T-helper 1 cell (primary cell): ENCODE measurements at places on chromosomes 13 and 19.
A peak's percentile ranks its signal among the peaks of the same experiment; 100 is the strongest.

DNA sequence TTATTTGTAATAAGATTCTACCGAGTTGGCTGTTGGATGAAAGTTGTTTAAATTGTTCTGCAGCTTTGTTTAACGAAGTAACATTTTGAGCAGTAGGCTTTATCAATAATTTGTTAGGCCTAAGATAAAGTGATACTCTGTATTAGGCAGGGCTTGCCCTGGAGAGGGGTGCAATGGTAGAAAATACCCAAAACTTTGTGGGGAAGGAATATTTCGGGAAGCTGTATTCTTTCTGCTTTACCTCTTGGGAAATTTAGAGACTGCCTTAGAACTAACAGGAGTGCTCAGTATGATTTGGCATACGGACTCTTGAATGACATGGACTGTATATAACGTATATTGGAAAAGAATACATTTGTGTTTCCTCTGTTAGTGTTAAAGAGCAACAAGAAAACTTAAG, 2.5 kb downstream of the PDS5B start:
- DNase-seq: no peak

GRCh38 chr19:2382530-2383222, 22.6 kb downstream of the TMPRSS9 start:
- no peak for DNase-seq

DNA sequence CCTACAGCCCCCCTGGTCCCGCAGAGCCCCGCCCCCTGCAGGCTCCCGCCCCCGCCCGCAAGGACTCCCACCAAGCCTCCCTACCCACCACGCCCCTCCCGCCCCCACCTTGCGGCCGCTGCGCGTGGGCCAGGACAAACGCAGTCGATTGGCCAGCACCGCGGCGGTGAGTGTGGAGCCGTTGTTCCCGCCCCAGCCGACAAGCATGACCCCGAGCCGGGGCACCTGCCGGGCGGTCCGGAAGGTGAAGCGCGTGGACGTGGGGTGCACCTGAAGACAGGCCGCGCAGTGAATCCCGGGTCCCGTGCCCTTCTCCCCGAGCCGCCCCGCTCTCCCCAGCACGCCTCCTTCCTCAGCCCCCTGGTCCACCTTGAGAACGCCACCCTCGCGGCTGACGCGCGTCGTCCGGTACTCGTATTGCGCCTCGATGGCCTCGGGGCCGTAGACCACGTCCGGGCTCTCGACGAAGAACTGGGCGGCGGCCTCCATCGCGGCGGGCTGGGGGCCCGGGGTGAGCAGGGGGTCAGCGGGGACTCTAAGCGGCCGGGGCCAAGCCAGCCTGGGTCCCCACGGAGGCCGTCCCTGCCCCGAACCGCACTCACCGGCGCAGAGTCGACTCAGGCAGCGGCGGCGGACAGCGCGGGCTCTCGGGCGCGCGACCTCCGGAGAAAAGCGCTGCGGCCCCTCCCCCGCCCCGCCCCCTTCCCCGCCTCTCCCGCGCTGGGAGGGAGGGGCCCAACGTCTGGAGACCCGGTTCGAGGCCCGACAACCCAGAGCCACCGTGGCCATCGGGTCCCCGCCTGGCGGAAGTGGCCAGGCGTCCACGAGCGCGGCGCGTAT, at the start of gene ISYNA1:
Gene ISYNA1, minus strand, starts transcription at position 643 of the 840 bp plus-strand sequence. Its CDS starts 154 bp downstream, at position 489.
- DNase-seq: no peak

- DNase-seq: peak; percentile 44
Observed at GRCh38 chr19:18173572-18174288, at the start of gene IFI30. Gene IFI30, plus strand, starts transcription at chr19:18173813. Its CDS starts 29 bp downstream, at chr19:18173842.

GRCh38 chr13:103250071-103250470, 183.9 kb upstream of the SLC10A2 start:
- no peak for DNase-seq

DNA sequence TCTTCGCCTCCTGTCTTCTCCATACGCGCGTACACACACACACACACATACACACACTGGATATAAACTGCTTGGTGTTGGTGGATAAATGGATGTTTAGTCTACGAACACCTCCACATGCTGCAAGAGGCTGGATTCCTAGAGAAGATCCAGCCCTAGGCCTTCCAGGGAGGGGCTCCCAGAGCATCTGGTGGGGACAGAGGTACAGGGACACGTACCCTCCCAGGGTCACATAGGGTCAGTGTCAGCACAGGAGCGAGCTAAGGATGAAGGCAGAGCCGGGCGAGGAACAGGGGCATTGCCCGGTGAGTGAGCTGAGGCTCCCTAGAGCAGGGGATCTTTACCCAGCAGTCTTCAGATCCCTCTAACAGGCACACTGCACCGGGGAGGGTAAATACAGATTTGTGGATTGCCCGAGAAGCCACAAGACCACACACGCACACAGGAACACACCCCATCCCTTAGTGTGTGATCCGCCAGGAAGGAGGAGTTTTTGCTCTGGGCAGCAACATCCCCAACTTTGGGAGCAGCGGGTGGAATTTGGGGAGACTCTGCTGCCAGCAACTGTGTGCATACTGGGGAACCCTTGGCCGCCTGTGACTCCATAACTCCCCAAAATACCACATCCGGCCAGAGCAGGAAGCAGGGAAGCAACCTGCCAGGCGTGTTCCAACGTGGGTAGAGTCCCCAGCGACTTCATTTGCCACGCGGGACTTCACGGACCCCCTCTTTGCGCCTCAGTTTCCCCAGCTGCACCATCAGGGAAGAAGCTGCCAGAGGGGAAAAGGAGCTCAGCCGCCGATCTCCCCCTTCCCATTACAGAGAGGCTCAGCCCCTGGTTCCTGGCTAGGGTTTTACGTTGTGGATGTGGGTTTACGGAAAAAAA, 5.8 kb upstream of the TLE2 start:
- DNase-seq: peak; percentile 60

DNA sequence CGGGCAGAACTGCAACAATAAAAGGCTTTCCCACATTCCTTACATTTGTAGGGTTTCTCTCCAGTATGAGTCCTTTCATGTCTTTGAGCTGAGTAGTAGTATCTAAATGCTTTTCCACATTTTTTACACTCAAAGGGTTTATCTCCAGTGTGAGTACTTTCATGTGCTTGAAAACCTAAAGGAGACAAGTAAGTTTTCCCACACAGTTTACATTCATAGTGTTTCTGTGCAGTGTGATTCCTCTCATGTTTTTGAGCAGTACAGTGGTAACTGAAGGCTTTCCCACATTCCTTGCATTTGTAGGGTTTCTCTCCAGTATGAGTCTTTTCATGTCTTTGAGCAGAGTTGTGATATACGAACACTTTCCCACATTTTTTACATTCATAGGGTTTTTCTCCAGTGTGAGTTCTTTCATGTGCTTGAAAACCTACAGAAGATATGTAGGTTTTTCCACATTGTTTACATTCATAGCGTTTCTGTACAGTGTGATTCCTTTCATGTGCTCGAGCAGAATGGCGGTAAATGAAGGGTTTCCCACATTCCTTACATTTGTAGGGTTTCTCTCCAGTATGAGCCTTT, 47.0 kb downstream of the ZNF44 start:
- DNase-seq: no peak

DNA sequence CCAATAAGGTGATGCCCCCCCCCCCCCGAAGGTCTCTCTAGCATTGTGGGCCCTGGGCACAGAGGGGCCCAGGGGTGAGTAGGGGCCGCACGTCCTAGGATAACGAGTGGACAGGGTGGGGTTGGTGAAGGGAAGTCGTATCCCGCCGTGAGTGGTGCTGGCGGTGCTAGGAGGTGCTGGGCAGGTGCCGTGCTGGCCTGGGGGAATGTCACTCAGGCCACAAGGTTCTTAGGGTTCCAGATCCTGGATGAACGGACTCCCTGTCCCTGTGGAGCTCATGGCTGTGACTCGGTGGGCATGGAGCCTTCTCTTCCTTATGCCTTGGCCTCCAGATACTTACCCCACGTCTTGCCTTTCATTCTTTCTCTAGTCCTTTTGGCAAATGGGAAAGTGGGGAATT, 157.4 kb upstream of the SOX1 start:
- DNase-seq: no peak

DNA sequence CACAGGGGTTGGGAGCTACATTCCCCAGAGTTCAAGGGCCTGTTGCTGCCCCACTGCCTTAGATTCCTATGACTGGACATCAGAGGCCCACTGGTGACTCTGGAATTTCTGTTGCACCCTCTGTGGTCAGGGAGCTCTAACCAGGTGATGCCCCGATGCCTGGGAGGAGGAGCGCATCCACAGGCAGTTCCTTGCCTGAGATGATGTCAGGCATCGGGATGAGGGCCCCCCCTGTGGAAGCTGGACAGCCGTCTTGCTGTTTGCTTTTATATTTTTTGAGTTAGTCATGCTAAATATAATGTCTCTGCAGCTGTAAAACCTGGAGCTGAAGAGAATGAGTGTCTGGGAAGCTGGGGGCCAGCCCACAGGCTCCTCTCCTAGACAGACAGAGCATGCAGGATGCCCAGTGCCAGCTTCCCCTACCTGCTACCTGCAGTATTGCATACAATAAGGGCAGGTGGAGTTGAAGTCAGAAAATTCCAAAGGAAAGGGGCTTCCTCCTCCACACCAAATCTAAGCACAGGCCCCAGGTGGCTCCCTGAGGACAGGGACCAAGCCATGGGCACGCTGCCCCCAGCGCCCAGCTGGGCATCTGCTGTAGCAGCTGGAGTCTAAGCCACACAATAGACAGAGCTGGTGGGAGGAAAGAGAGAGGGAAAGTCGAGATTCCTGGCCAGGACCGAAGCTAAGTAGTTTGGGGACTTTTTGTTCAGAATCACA, 16.2 kb downstream of the COL4A2 start:
- DNase-seq: no peak

- no peak for DNase-seq
Observed at GRCh38 chr19:17156947-17157302, 58.2 kb upstream of the USE1 start.

DNA sequence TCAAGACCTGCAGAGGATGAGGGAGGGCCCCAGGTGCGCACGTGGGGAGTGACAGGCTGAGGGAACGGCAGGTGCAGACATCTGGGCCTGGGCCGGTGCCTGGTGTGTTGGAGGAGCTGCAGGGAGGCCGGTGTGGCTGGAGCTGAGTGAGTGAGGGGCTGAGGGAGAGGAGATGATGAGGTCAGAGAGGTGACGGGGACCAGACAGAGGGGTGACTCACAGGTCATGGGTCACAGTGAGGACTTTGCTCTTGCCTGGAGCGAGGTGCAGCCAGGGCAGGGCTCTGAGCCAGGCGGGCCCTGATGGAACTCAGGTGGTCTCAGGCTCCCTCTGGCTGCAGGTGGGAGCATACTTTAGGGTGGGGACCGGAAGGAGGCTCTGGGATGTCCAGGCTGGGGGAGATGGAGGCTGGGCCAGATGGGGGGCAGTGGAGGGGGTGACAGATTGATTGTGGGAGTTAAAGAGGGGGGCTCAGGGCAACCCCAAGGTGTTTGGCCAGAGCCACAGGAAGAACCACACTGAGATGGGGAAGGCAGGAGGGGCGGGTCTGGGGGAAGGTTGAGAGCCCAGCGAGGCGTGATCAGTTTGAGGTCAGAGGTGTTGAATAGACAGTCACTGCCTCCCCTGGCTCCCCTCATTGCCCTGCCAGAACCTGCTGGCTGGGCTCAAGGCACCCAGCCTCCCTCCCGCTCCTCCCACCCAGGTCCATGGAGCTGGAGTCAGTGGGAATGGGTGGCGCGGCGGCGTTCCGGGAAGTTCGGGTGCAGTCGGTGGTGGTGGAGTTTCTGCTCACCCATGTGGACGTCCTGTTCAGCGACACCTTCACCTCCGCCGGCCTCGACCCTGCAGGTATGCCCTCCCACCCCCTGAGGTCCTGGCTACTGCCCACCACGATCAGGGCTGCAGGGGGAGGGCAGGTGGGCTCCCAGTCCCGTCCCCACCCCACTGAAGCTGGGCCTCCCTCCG, 8.4 kb downstream of the ARHGAP33 start:
- no peak for DNase-seq

GRCh38 chr19:40594657-40595091, 6.5 kb upstream of the LTBP4 start:
- DNase-seq: no peak

DNA sequence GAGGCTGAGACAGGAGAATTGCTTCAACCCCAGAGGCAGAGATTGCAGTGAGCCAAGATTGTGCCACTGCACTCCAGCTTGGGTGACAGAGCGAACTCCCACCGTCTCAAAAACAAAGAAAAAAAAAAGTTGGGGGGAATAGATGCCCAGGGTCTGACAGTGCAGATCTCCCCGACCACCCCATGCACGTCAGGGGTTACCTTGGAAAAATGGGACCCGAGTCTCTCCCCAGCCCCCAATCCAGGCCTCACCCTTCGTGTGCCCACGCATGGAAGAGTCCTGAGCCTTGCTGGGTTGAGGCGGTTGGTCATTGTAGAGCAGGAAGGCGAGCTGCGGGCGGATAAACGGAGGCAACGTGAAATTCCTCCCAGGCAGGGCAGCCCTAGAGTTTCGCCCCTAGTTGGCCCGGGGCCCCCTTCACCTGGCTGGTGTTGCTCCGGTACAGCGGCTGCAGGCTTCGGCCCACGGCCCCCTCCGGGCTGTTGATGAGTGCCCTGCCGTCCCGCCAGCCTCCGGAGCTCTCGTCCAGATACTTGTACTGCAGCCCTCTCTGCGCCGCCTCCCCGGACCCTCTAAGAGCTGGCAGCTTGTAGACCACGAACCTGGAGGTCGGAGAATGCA, 588 bp downstream of the DNASE2 start:
- no peak for DNase-seq

DNA sequence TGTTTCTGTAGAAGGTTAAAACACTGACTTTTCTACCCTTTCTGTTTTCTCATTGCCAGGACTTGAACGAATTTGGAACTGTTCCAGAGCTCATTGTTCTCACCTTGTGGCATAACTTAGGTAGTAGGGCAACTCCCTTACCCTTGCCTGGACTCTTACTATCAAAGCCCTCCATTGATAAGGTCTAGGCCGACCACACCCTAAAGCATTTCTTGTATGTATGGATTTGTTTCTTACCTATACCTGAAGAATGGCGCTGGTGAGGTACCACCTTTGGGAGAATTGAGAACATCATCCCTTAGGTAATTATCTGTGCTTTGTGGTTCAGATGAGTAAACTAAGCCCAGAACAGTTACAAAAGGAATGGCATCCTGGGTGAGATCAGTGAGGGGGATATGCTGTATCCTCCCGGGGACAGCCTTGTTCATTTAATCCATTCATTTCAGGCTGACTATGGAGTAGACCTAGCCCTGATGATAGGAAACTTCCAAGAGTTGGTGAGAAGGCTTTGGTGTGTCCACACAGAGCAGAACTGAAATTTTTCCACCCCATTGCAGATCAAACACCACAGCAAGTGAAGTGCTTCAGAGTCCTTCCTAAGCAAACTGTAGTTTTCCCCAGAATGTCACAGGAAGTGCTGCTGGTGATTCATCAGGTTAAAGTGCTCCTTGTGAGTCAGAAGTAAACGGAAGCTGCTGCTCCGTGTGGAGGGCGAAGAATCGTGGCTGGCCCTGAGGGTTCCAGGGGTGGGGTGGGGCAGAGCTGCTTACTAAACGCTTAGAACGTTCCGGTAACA, 113.0 kb downstream of the TEX26 start:
- peak; percentile 24 for DNase-seq

DNA sequence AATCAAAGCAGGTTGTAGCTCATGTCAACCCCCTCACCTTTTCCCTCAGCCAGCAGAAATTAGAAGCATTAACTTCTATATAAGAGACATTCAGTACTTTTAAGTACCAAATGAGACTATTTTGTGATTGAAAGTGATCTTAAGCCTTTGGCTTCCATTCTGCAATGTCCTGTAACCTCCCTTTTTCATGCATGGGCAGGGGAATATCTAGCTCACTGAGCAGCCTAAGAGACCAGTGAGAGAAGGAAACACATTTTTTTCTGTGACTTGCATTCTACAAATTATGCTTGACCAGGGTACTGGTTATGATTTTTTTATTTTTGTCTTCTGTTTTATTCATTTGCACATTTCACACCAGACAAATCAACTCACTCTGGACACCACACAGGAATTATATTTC, 369.6 kb downstream of the KCTD12 start:
- no peak for DNase-seq
